ENCODE measurements at places on chromosomes 4 and X.

DNA sequence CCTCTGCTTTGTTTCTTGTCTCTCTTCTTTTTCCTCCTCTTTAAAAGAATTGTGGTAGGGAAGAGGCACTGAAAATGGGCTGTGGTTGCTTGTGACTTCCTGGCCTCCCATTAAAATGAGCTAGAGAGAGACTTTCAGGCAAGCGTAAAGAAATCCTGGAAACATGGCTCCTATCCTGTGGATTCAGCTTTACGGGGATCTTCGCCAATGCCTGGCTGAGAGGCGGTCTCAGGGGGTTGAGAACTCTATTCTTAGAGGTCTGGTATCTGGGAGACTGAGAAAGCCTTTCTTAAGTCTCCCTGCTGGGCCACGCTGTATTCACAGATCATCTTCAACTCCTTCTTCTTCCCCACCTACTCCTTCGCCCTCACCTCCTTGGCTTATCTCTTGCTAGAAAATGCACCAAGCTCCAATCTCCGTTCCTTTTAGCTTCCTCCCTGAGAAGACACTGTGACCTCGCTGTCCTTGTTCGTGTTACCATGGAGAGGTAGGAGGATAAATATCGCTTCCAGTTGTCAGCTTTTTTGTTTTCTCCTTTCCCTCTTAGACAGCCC lies 542 bp upstream of the KLF8 start:
- no peak for DNase-seq

DNA sequence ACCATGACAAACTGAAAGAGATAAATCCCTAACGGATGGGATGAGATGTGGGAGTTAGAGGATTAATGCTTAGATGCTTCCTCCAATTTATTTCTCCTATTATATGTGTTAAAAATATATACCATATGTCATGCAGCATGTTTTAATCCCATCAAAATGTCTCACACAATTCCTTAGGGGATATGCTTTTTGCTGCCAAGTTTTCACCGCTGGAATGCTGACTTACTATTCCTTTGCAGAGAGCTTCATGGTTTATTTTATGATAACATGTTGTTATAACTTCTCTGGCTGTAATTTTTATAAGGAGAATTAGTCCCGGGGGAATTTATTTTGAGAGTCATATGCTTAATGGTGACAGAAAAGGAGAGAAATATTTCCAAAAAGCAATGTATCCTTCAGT lies 670.3 kb downstream of the IL1RAPL1 start:
- no peak for DNase-seq

DNA sequence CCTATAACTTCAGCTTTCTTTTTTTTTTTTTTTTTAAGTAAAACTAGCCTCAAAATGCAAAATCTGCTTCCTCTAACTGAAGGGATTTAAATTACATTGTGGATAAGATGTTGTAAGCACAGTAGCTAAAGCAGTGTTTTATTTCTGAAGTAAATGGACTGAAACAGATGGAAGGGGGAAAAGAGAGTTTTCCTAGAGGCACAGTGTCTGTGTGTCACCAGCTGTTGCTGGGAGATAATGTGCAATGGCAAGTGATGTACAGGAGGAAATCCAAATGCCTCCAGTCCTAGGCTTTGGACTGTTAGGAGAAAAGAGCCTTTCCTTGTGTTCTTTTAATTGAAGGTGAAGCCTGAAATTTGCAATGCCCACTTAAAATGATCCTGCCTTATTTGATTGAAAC lies 672.1 kb downstream of the GRXCR1 start:
- DNase-seq, result no peak

DNA sequence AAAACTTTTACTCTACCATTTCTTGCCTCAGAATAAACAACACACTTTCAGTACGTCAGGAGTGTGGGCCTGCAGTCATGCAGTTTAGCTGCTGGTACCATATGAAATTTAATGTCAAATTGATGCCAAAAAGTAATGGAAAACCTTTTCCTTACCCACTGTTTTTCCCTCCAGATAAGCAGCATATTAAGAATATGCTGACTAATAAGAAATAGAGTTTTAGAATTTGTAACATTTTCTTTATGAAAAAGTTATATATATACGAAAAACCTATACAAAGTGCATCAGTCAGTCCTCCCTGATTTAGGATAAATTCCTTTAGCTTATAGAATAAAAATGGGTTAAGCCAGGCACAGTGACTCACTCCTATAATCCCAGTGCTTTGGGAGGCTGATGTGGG lies 206.8 kb upstream of the PPARGC1A start:
- DNase-seq, result no peak

DNA sequence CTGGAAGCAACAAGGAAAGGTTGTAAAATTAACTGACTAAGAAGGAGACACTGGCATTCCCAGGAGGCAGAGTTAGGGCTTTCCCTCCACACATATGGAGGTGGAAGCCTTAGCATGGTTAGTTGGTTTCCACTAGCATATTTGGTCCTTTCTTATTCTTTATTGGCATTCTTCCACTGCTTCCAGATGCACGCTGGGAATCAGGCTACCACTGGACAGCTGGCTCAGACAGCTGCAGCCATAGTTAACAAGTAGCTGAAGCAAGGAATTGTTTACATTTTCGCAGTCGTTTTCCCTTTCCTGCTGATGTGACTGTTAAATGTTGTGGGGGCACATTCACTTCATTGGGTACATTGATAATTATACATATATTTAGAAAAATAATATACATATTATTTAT lies 169.2 kb downstream of the GRIA2 start:
- DNase-seq, result no peak

DNA sequence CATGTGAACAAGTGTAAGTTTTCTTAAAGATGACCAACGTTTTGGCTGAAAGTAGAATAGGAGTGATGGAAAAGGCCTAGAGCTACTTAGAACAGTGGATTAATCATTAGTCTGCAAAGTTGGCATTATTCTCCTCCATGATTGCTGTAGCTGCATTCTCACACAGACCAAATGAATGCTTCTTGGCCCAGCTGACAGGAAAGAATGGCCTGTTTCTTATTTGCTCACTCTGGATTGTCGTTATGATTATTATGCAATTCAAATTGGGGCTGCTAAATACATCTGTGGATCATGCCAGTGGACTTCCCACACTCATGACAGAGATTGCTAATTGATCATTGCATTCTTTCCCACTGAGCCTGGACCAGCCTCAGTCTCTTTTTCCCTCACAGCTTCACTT lies 285.0 kb downstream of the STIM2 start:
- no peak for DNase-seq

GRCh38 chr4:3295837-3296624 lies 3.2 kb downstream of the RGS12 start:
- DNase-seq, result no peak

DNA sequence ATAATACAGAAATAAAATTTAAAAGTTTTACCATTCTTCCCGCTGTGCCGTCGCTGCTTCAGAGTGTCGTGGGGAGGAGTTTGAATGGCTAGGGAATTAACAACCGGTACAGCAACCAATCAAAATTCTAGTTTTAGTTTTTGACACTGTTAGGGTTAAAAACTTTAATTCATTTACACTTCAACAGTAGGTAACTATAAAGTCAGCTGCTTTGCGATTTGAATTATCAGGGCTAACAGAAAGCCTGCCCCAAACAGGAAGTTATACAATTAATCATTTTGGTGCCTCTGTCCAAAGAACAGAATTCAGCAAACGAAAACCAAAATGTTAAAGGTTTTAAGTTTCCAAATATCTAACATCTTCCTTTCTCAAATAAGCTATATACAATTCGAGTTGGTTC lies 2.3 kb downstream of the HNRNPD start:
- no peak for DNase-seq

DNA sequence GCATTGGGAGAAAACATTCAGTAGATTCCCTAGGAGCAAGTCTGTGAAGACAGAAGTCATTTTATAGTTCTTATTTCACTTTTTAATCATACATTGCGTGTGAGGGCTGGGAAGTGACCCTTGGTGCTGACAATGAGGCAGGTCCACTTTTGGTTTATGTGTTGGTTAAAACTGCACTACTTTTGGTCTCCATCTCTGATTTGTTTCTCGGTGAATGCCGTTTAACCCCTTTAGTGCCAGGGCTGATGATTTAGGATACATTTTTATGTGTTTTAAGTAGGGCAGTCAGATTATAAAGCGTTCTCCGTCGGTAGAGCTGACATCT lies 110.4 kb downstream of the AFF1 start:
- DNase-seq, result no peak

GRCh38 chr4:48180234-48180633 lies 46.2 kb upstream of the TXK start:
- DNase-seq, result no peak

DNA sequence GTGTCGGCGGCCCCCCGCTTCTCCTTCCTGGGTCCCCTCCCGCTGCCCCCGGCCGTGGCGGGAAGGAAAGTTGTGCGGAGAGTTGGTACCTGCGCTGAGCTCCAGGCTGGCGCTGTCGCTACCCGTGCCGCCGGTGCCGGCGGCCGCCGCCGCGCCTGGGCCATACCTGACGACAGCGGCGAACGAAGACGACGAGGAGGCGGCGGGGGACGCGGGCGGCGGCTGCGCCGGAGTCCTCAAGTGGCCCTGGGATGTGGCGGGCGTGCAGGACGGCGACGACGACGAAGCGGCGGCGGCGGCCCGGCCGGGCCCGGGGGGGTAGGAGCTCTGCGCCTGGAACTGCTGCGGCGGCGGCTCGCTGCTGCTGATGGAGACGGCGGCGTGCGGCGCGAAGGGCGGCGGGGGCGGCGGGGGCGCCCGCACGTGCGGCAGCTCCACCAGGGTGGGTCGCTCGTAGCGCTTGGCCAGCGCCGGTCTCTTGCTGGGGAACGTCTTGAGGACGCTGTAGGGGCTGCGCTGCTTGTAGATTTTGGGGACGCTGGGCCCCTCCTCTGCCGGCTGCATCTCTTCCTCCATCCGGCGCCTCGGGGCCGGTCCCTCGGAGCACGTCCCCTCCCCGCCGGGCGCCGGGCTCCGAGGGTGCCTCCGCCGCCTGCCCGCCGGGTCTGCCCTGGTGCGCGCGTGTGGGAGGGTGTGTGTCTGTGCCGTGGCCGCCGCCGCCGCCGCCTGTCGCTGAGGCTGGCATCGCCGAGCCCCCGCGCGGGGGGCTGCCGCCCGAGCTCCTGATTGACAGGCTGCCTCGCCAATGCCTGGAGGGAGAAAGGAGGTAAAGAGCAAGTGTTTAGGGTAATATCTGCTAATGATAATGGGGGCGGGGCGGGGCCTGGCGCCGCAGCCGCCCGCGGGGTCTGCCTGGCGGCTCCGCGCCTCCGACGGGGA lies 618 bp downstream of the BEND4 start:
- no peak for DNase-seq

DNA sequence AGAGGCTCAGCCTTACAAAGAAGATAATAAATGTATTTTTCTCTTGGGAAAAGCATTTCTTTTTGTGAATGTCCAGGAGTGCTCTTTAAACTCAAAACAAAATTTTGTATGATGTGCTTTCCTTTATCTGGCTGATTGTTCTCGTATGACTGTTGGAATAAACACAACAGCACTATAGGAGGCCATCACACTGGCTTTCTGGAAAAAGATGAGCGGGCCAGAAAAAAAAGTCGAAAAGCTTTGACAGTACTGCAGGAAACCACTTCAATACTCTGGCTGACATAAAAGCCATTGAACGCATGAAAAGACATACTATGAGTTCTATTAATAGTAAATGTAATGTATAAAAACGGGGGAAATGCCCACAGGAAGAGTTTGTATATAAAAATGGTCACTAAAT lies 64.7 kb upstream of the CTSO start:
- DNase-seq, result no peak

DNA sequence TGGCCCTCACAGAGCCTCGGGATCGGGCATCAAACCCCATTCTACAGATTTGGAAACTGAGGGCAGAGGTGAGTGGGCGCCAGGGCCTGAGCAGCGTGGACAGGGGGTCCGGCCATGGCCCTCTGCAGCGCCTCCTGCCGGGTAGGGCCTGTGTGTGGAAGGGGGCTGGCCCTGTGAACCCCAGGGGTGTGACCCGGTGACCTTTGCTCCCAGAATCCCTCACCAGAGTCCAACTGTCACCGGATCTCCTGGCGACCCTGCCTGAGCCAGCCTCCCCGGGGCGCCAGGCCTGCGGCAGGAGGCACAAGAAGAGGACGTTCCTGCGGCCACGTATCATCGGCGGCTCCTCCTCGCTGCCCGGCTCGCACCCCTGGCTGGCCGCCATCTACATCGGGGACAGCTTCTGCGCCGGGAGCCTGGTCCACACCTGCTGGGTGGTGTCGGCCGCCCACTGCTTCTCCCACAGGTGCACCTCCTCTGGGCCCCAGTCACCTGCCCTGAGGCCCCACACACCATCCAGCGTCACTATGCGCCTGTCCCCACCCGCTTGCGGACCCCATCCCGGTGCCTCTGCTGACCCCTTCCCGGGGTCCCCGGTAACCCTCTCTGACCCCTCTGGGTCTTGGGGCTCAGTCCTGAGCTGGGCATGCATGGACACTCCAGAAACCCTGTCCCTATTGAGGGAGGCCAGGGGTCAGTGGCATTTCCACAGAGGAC lies 4.2 kb downstream of the HGFAC start:
- DNase-seq, result no peak

DNA sequence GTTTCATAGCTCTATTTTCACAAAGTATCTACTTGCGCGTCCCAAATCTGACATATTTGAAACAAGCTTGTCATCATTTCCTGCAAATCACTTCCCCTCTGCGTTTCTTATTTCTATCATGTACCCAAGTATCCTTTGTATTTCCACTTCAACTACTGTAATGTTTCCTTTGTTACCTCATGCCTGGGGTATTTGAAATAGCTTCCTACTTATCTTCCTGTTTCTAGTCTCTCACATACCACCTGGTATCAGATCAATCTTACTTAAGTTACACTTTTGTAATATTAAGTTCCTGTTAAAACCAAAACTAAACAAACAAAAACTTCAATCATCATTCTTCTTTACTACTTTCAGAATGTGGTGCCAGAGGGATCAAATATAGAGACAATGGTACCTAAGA lies 93.6 kb upstream of the SMAD1 start:
- DNase-seq, result no peak

GRCh38 chr4:118173956-118174725 lies 139.9 kb downstream of the NDST3 start:
- no peak for DNase-seq

DNA sequence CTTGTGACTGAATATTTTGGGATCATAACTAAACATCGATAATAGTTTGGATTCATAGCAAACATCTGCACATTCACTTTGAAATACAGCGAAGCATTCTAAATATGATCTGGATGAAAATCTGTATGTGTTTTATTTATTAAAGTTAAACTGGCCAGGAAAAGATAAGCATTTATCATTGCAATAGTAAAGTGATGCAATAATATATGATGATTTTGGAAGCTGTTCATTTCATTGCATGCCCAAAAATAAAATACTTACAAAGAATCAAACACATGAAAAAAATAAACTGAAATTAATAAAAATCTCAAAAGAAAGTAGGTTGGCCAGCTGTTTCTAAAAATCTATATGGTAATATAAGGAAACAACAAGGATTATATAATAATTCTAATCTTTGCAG lies 1.9 kb downstream of the PRDM5 start:
- no peak for DNase-seq

DNA sequence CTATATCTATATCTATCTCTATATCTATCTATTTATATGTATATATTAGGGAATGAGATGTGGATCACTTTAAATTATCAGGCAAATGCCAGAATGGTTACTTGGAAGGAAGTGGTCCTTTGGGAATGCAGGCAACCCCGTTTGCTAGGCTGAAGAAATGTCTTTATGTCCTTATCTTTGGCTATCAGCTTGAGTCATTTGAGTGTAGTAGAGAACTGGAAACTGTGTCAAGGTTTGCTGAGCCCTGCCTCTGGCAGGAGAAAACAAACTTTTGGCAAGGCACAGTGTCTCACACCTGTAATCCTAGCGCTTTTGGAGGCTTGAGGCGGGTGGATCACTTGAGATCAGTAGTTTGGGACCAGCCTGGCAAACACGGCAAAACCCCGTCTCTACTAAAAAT lies 167.3 kb downstream of the ACTRT1 start:
- DNase-seq, result no peak

Data from caudate nucleus (tissue), 63 donors.